ENCODE measurements at places on chromosomes 7 and 10.

- no peak for DNase-seq
These were observed 193.1 kb downstream of the EBF3 start for GRCh38 chr10:129771024-129771423.

GRCh38 chr10:126910798-126911197, 5.6 kb downstream of the DOCK1 start:
- peak; percentile 19 for DNase-seq

GRCh38 chr10:17989908-17990767, 38.4 kb downstream of the SLC39A12 start:
- peak; percentile 92 for DNase-seq

DNA sequence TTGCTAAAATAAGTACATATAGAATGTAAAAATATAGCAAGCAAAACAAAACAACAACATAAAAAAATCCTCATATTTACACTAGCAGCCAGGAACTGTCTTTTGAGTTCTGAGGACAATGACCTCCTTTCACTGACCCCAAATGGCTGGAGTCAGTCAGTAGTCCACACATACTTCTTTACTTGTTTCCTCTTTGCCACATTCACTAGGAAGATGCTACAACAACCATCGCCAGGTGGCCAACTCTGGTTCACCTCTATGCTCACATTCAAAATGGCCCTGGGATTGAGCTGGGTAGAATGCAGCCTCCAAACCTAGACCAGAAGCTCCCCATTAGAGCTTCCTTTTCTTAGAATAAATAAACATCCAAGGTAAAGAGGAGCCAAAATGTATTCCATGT, 356.2 kb downstream of the PLXNA4 start:
- DNase-seq = no peak

- no peak for DNase-seq
These were observed 425.0 kb downstream of the HTR7 start for GRCh38 chr10:90432866-90433265.

DNA sequence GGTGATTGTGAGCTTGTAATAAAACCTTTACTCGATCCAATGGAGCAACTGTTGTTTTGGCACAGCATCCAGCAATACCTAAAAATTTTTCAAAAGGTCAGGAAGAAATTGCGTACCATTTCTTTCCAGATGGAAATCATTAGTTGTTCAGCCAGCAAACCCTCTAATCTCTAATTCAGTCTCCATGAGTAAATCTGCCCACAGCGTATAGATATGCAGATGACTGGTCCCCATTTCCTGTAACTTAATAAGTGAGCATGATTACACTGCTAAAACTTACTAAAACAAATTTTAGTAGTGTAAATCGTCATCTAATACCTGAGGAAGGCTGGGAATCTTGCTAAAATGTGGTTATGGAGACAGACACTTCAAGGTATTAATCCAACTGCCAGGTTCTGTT, 10.6 kb downstream of the SLC25A16 start:
- DNase-seq = peak; percentile 87

- no peak for DNase-seq
These were observed 592.4 kb upstream of the IGFBP3 start for GRCh38 chr7:46513447-46513848.

DNA sequence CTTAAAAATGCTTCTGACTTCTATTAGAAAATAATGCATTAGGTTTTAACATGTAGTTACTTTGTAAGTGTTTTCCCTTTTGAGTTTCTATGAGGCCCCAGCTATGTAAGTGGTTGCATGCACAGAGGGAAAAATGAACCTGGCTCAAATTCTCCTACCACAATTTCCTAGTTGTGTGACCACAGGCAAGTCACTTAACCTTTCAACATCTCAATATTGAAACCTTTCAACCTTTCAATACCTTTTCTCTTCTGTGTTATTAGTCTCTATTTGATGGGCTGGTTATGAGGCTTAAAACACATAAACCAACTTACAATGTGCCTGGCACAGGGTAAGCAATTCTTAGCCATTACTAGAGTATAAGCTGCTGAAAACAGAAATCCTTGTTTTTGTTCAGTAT, 203.0 kb downstream of the KCND2 start:
- no peak for DNase-seq

DNA sequence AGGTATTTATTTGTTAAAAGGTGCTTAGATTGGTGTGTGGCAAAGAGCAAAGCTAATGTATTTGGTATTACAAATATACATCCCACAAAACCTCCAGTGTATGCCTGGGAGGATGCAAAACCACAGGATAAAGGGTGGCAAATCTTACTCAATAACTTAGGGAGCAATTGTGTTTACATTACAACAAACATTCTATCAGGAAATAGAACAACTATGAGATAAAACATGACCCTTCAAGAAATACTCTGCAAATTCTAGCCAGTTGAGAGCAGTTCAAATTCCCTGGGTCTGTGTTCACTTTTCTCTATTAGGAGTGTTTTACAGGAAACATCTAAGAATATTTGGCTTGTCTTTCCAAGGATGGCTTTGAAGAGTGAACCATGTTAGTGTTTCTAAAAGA, 64.9 kb downstream of the CUL1 start:
- DNase-seq = no peak

DNA sequence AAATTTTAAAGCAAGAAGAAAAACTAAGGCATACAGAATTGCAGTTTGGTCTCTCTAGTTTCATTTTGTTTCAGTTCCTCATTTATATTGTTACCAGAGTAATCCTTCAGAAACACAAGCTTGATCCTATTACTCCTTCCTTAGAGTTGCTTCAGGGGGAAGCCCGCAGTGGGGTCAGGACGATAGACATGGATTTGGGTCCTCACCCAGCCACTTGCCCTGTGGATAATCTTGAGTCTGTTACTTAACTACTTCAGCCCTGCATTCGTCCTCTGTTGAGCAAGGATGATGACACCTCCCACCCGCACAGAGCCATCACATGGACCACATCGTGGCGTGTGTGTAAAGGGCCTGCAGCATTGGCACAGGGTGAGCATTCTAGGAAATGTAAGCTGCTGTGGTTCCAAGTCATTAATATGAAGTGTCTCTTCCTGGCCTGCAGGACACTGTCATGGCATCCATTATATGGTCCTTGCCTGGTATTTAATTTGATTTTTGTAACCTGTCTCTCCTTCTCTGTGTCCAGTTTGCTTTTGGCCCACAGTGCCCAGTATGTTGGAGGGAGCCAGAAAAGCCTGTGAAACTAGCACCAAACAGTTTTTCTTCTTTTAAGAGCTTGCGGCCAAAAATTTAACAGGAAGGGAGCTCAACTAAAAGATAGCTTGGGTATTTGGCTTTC, 111.2 kb downstream of the EEPD1 start:
- no peak for DNase-seq

- no peak for DNase-seq
These were observed 110.5 kb upstream of the SEC61G start for GRCh38 chr7:54869523-54869922.

GRCh38 chr7:43824963-43825362, 44.4 kb downstream of the MRPS24 start:
- no peak for DNase-seq

- no peak for DNase-seq
These were observed 134.0 kb upstream of the SEMA3D start for GRCh38 chr7:85320699-85321476.

DNA sequence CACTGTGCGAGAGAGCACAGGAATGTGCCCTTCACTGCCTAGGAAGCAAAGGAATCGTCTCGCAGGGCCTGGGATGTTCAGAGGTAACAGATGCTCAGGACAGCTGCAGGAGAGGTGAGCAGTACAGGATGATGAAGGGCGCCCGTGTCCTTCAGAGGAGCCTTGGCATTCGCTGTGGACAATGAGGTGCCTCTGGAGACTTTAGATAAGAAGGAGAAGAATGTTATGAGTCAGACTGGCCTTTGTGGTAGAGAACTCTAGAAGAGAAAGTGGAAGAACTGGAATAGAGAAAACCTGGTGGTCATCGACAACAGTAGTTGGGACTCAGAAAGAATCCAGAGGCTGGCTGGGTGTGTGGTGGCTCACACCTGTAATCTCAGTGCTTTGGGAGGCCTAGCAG, 64.4 kb upstream of the LEP start:
- DNase-seq = no peak

DNA sequence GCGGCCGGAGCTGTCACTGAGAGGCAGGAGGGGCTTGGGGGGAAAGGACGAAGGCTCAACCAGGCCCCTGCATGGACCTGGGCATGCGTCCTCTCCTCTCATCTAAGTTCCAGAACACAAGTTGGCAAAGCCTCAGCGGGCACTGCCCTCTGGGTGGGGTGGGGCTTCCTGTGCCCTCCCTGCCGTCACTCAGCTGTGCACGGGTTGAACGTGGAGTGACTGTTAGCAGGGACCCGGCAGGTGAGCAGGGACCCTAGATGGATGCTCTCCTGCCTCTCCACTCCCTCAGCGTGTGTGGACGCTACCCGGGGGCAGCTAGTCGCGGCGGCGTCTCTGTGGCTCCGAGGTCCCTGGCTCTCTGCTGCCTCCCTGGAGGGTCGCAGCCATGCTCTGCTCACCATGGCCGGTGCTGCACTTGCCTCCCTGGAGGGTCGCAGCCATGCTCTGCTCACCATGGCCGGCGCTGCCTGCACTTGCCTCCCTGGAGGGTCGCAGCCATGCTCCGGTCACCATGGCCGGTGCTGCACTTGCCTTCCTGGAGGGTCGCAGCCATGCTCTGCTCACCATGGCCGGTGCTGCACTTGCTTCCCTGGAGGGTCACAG, 36.4 kb upstream of the TTYH3 start:
- no peak for DNase-seq

DNA sequence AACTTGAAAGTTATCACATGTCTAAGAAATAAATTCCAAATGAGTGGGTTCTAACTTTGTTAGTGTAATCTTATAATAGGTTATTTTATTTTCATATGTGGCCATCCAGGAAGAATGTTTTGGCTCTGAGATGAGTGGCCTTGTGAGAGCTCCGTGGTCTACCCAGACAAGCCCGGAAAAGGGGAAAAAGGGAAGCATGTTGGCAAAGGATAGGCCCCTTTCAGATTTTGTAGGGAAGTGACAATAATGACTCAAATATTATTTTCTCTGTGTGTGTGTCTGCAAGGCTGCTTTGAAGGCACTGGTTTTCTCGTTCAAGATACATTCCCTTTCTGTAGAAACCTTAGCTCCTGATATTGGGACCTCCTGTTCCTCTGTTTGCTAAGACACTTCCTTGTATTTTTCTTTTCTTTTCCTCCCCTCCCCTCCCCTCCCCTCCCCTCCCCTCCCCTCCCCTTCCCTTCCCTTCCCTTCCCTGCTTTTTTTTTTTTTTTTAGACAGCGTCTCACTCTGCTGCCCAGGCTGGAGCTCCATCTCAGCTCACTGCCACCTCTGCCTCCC, 240.8 kb downstream of the LRMDA start:
- DNase-seq = no peak

- DNase-seq = no peak
These were observed 7.3 kb downstream of the GFRA1 start for GRCh38 chr10:116265686-116266085.

- peak; percentile 38 for DNase-seq
These were observed 119.3 kb downstream of the CUX1 start for GRCh38 chr7:101936611-101937231.

DNA sequence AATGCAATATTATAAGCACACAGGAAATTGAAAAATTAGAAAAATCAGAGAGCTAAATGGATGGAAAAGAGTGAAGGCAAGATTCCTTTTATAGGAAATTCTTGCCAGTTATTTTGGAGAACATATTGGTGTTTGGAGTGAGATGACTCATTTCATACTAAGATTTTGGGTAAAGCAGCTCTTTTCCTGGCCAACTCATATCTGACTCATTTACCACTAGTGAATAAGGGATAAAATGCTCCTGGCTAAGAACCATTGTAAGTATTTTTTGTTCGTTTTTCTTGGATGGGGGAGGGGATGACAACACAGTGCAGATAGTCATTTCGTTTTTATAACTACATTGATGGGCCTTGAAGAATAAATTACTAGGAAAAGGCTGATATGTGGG, 139.3 kb downstream of the TWIST1 start:
- DNase-seq = peak; percentile 98

DNA sequence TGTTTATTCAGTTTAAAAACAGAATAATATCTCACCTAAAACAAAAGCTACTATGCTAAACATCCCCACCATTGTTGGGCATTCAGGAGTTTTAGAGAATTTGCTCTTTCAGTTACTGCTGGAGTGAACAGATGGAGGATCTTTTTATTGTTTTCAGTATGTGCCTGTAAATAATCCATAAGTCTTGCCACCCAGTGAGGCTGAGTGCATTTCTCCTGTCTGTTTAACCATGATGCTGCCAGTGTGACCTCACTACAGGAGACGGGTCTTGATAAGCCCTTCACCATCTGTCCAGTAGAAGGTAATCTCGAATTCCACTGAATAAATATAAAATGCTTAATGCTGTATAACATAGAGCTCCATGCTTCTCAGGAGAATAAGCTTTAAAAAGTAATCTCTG, 430.9 kb downstream of the POM121L12 start:
- no peak for DNase-seq

GRCh38 chr7:100791881-100792666, 35.2 kb downstream of the EPHB4 start:
- DNase-seq = no peak

DNA sequence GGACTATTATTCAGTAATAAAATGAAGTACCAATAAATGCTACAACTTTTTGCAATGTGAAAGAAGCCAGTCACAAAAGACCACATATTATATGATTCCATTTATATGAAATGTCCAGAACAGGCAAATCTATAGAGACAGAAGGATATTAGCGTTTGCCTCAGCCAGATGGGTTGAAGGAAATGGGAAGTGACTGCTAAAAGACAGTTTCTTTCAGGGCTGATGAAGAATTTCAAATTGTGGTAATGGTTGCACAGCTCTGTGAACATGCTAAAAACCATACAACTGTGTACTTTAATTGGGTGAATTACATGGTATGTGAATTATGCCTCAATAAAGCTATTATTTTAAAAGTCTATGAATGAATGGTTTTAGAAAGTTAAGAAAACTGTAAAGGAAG, 23.9 kb upstream of the REEP3 start:
- DNase-seq = no peak

GRCh38 chr10:61993711-61994401, 92.4 kb downstream of the ARID5B start:
- peak; percentile 28 for DNase-seq

GRCh38 chr10:78656417-78657162, 412.2 kb upstream of the ZMIZ1 start:
- DNase-seq = no peak

- DNase-seq = no peak
These were observed 50.4 kb downstream of the GLCCI1 start for GRCh38 chr7:8018961-8019360.

- no peak for DNase-seq
These were observed 18.3 kb downstream of the ATP6V1F start for GRCh38 chr7:128880791-128881457.

DNA sequence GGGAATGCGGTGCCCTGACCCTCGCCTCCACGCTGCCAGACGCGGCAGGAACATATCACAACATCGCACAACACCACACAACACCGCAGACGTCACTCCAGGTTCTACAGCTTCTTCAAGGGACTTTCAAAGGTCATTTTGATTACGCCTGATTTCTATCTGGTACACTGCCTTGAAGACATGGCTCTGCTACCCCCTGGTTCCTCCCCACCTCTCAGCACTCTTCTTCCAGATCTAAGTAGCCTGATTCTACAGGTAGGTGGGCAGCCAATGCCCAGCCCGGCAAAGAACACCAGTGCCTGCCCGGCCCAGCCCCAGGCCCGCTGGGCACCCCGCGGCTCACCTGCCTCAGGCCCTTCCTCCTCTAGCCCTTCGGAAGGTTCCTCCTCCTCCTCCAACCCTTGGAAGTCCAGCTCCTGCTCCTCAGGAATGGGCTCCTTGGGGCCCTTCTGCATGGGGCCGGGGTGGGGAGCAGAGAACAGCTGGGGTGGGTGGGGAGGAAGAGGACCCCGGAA, 8.4 kb downstream of the GIGYF1 start:
- DNase-seq = no peak

GRCh38 chr10:62019013-62019684, 117.7 kb downstream of the ARID5B start:
- DNase-seq = peak; percentile 60

GRCh38 chr7:131061818-131062217, 265.9 kb upstream of the MKLN1 start:
- DNase-seq = no peak
